ENCODE measurements at places on chromosomes 13 and 19.
A peak's percentile ranks its signal among the peaks of the same experiment; 100 is the strongest.

- DNase-seq, result no peak
These were observed 160.2 kb downstream of the SLC7A1 start for GRCh38 chr13:29435125-29435911.

DNA sequence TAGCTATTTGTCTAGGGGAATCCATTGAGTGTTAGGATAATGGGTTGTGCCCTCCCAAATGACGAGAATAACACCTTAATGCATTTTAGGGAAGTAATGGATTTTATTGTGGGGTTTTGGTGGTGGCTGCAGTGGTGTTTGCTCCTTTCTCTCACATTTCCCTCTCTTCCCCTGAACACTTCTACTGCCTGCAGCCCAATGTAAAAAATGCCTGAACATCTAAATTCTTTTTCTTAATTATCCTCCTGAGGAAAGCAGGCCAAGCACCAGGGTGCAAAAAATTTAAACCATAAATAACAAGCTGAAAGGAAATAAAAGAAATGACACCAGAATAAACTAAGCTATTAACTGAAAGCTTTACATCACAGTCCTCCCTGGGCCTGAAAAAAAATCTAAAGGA is 57.3 kb upstream of the PCDH8 start:
- DNase-seq, result no peak

GRCh38 chr19:33795370-33796163 is 1.1 kb upstream of the KCTD15 start:
- DNase-seq, result peak; percentile 64

- DNase-seq, result no peak
These were observed 246.3 kb upstream of the TSHZ3 start for GRCh38 chr19:31595521-31595920.

GRCh38 chr19:45424191-45425058 is 708 bp upstream of the ERCC1 start:
- peak; percentile 79 for DNase-seq

DNA sequence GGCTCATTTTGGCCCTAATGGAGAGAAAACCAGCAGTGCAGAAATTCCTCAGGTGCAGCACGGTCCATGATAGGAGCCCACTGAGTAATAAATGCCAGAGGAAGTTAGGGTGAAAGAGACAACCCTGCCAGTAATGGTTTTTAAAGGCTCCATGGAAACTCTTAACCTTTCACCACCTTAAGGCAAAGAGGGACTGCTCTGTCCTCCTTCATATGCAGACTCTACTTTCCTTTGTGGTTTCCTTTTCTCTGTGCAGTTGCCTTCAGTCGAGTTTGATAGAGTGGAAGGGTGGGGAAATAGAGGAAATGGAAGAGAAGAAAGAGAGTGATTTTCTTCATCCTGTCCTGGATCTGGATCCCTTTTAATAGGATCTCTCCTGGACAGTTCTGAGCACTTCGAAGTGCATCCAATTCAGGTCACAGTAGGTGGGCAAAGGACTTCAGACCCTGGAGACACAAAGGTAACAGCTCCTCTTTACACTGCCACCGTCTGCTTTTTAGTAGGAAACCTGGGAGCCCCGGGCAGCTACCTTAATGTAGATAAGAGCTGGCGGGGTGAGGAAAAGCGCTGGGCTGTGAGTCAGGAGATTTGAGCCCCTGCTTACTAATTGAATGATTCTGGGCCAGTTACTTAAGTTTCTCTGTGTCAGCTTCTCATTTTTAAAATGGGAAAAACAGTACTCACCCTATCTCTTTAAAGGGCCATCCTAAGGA is 294.8 kb downstream of the KCNRG start:
- no peak for DNase-seq

GRCh38 chr13:112741185-112741755 is 51.4 kb downstream of the ATP11A start:
- no peak for DNase-seq

Data from NCI-H2171 treated with DMSO at 0.1 percent for 48 hours (cell line).